Upper lobe of left lung (tissue), 6 donors: ENCODE measurements at places on chromosomes 1 and 21. TPM values are rescaled to one million over a fixed set of nuclear protein-coding genes. Genes with fewer than 3 reads are reported as not detected.

DNA sequence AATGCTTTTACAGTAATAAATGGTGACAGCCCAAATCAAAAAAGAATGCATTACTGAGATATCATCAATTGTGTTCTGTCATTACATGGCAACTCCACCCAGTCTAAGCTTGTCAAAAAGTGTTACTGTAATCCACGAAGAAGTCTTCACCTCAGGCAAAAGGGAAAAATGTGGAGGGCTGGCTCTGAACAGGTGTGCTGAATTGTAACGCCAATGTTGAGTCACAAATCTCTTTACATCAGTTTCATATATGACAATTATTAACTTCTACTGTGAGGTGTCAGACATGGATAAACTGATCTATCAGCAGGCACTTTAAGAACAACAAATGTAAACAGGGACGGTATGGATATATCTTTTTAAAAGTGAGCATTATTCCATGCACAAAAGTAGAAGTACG, 98.5 kb upstream of the DMRTA2 start:
- no peak overlapping the region for H3K4me3 ChIP-seq
- no peak overlapping the region for H3K27ac ChIP-seq
- DNase-seq, result no peak
- no peaks in the 10 kb centered on the region for H3K36me3 ChIP-seq

DNA sequence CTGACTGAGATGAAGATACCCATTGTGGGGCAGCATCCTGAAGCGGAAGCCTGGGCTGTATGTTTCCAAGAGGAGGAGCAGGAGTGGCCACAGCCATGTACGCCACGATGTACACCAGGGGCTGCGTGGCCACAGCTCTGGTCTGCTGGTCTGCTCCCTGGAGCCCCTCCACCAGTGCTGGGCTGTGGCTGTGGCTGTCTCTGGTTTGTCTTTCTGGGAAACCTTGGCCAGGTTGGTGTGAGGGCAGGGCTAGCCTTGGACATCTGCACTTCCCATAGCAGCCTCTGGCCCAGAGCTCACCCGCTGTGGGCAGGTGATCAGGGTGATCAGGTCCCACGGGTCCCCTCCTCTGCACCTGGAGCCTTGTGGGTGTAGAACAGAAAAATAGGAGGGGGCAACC, 2.6 kb downstream of the MIB2 start:
- no peak overlapping the region for H3K27ac ChIP-seq
- peaks cover 31% of the 10 kb centered on the region for H3K4me1 ChIP-seq
- no peak overlapping the region for H3K4me3 ChIP-seq

DNA sequence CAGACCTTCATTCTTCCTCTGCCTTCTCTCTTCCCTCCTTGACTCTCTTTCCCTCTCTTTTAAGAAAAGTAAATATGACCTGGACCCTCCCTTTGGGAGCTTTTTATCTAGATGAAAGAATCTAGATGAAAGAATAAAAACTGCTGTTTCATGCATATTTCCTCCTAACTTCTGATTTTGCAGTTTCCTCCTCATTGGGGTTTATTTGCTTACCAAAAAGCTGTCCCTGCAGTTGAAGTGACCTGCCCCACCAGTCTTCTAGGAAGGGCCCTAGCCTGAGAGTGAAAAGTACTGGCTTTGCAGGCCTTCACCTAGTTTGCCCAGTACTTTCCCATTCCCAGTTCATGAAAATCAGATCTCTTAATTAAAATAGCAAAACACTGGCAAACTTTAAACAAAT, 28.3 kb upstream of the CACYBP start:
- H3K27me3 ChIP-seq, result no peaks in the 10 kb centered on the region
- no peak for DNase-seq
- peaks cover 60% of the 10 kb centered on the region for H3K4me1 ChIP-seq
- H3K4me3 ChIP-seq, result no peak overlapping the region

GRCh38 chr1:181759481-181759880, 276.2 kb downstream of the CACNA1E start:
- H3K4me3 ChIP-seq, result no peak overlapping the region
- H3K4me1 ChIP-seq, result no peaks in the 10 kb centered on the region
- no peak for DNase-seq
- no peaks in the 10 kb centered on the region for H3K36me3 ChIP-seq

MAP3K7CL gene
- 9.4 TPM for total RNA-seq

- no peaks in the 10 kb centered on the region for H3K4me1 ChIP-seq
- H3K27me3 ChIP-seq, result no peaks in the 10 kb centered on the region
- no peaks in the 10 kb centered on the region for H3K36me3 ChIP-seq
- no peak overlapping the region for H3K4me3 ChIP-seq
- DNase-seq, result no peak
These were observed 286.0 kb downstream of the ADGRL2 start for GRCh38 chr1:82086739-82087138.

LIPI gene
- total RNA-seq, result not detected

GRCh38 chr1:40653851-40654537, 11.5 kb downstream of the RIMS3 start:
- H3K4me1 ChIP-seq, result peaks cover 9% of the 10 kb centered on the region
- H3K27ac ChIP-seq, result no peak overlapping the region
- no peak overlapping the region for H3K4me3 ChIP-seq
- H3K27me3 ChIP-seq, result no peaks in the 10 kb centered on the region
- no peaks in the 10 kb centered on the region for H3K36me3 ChIP-seq

DNA sequence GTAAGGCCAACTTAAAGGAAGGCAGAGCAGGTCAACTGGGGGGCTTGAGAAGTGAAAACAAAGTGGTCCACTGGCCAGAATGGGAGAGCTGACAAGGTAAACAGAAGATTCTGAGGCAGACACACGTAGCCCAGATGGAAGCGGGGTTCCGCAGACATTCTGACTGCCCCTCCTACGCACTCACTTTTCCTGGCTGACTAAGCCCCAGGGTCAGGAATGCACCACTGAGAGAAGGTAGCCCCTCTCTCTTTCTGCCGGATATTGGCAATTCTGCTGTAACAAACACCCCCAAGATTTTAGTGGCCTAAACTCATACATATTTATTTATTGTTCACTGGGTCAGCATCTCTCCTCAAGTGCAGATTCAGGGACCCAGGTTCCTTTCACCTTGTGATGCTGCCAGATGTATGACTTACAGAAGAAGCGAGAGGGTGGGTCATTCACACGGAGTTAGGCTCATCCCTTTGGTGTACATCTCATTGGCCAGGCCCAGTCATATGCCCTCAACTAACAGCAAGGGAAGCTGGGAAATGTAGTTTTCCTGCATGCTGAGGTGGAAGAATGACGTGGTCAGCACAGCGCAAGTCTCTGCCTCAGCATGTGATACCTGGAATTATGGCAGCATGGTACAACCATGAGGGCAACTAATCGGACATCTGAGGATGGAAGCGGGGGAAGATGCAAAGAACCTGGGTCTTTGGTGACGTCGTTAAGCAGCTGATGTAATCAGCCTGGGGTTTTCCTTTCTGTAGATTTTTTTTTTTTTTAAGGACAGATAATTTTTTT, 43.4 kb upstream of the MRPS6 start:
- no peaks in the 10 kb centered on the region for H3K27me3 ChIP-seq
- no peak overlapping the region for H3K4me3 ChIP-seq
- no peak overlapping the region for H3K27ac ChIP-seq
- no peaks in the 10 kb centered on the region for H3K36me3 ChIP-seq
- no peak for DNase-seq

GRCh38 chr1:47813970-47814369, 183.2 kb downstream of the TRABD2B start:
- DNase-seq, result no peak
- no peaks in the 10 kb centered on the region for H3K27me3 ChIP-seq
- H3K4me1 ChIP-seq, result peaks cover 8% of the 10 kb centered on the region
- H3K27ac ChIP-seq, result no peak overlapping the region
- H3K4me3 ChIP-seq, result no peak overlapping the region

TFAP2E gene
- total RNA-seq, result 7.3 TPM

- no peak overlapping the region for H3K27ac ChIP-seq
- H3K36me3 ChIP-seq, result no peaks in the 10 kb centered on the region
- H3K27me3 ChIP-seq, result no peaks in the 10 kb centered on the region
- no peaks in the 10 kb centered on the region for H3K4me1 ChIP-seq
- H3K4me3 ChIP-seq, result no peak overlapping the region
- DNase-seq, result no peak
These were observed 33.4 kb upstream of the ATP1B1 start for GRCh38 chr1:169072945-169073725.

CCDC17 gene
- total RNA-seq, result 11.7 TPM

MFSD2A gene
- 63.9 TPM for total RNA-seq

LCE1C gene
- not detected for total RNA-seq

NCAM2 gene
- total RNA-seq, result 2.0 TPM

DNA sequence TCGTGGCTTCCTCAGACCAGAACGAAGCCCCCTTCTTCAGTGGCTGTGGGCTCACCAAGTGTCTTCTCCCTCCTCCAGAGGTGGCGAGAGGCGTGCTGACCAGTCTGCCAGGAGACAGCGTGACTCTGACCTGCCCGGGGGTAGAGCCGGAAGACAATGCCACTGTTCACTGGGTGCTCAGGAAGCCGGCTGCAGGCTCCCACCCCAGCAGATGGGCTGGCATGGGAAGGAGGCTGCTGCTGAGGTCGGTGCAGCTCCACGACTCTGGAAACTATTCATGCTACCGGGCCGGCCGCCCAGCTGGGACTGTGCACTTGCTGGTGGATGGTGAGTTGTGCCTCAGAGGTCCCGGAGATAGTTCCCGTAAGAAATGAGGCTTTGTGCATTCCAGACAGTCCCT, 24.0 kb downstream of the IL6R start:
- H3K4me1 ChIP-seq, result peaks cover 66% of the 10 kb centered on the region
- no peak overlapping the region for H3K4me3 ChIP-seq
- no peaks in the 10 kb centered on the region for H3K27me3 ChIP-seq
- DNase-seq, result no peak
- H3K27ac ChIP-seq, result no peak overlapping the region
- H3K36me3 ChIP-seq, result peaks cover 10% of the 10 kb centered on the region

GRCh38 chr1:9653491-9654050, 2.0 kb downstream of the PIK3CD start:
- DNase-seq, result no peak
- H3K27ac ChIP-seq, result peak overlapping the region; percentile 89
- no peaks in the 10 kb centered on the region for H3K36me3 ChIP-seq
- peaks cover 8% of the 10 kb centered on the region for H3K27me3 ChIP-seq
- H3K4me1 ChIP-seq, result peaks cover 24% of the 10 kb centered on the region

CYB5RL gene
- total RNA-seq, result 5.9 TPM

DNA sequence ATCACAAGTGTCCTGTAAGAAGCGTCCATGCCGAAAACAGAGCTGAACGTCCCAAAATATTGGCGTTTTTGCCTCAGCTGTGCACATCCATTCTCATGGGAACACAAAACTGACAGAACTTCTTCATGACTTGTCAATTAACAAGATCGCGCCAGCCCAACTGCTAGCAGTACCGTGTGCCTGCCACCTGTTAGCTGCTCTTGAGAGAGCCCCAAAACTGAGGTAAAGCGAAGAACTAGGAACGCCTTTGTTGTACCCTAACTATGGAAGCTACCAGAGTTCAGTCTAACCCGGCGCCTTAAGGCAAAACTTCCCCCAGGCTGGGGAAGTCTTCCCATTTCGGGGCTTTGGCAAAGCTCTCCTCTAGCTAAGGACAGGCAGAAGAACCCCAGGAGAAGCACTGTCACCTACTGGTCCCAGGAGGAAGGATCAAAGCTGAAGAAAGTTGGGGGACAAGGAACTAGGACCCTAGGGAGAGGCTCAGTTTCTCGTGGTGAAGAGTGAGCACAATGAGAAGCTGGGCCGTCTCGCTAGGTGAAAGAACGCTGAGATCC, 719 bp downstream of the EYA3 start:
- H3K4me3 ChIP-seq, result peak overlapping the region; percentile 90
- H3K27ac ChIP-seq, result peak overlapping the region; percentile 85
- no peaks in the 10 kb centered on the region for H3K27me3 ChIP-seq
- no peaks in the 10 kb centered on the region for H3K36me3 ChIP-seq
- no peak for DNase-seq

CHI3L1 gene
- total RNA-seq, result 19.9 TPM

NR1I3 gene
- not detected for total RNA-seq
